CD8-positive, alpha-beta T cell (primary cell): ENCODE measurements at places on chromosomes 2 and 18.

- no peak for DNase-seq
Measured at GRCh38 chr2:233470839-233471238, 95.7 kb downstream of the USP40 start.

DNA sequence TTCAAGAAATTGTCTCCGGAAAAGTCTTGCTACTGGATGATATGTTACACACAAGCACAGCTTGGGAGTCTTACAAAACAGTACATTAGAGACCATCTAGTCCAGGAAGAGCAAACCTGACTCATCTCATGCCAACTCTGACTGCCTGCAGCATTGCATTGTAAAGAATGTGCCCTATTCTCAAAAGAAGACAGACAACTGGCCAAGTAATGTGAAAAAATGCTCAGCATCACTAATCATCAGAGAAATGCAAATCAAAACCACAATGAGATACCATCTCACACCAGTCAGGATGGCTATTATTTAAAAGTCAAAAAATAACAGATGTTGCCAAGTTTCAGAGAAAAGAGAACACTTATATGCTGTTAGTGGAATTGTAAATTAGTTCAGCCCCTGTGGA, 42.7 kb upstream of the GORASP2 start:
- DNase-seq = no peak

- no peak for DNase-seq
Measured at GRCh38 chr2:165587335-165587938, 117.9 kb downstream of the CSRNP3 start.

GRCh38 chr18:59063300-59063906, 76.3 kb upstream of the SEC11C start:
- DNase-seq = no peak

GRCh38 chr2:191319186-191319585, 74.0 kb downstream of the MYO1B start:
- no peak for DNase-seq

DNA sequence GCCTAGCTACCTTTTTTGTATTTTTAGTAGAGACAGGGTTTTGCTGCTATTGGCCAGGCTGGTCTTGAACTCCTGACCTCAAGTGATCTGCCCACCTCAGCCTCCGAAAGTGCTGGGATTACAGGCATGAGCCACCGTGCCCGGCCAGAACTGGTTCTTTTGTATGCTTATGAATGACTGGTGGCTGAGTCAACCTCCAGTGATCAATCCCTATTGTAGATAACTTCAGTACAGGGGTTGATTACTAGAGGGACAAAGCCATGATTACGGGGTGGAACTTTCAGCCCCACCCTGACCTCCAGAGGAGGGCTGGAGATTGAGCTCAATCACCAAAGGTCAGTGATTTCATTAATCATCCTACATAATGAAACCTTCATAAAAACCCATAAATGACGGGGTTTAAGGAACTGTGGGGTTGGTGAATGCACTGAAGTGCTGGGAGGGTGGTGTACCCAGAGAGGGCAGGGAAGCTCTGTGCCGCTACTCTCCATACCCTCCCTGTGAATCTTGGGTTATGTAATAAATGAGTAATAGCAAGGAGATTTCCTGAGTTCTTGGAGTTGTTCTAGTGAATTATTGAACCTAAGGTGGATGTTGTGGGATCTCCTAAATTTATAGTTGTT, 281.8 kb upstream of the CXCR4 start:
- DNase-seq = no peak

DNA sequence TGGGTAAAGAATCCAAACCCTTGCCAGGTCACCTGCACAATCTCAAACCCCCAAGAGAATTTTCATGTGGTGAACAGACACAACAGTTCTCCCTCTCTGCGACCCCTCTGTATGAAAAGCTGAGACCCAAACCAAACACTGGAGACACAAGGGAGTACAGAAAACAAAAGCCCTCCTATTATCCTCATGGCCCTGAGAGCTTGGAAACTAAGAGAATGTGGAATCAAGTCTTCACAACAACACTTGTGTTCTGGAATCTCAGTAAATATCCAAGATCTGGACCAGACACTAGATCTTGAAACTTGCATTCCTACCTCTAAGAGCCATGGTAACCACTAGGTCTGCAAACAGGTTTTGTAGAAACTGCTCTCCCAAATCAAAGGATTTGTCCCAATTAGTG, 50.1 kb upstream of the CCDC150 start:
- no peak for DNase-seq

DNA sequence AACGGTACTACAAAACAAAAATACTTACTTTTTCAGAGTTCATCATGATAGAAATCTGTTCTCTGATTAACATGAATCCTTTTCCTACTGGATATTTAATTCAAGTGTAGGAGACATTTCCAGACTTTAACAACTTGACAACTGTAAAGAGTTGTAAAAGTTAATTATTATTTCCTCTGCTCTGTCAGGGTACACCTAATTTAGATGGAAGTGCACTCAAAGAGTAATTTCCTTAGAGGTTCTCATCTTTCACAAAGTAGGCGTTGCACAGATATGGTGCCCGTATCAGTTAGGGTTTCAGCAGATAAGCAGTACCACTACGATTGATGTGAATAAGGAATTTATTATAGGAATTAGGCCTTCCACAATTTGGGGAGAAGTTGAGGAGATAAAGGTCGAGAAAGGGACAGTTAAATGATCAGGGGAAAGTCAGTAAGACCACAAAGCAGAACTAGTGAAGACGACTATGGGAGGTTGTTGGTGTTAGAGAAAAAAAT, 16.2 kb upstream of the PDE11A start:
- no peak for DNase-seq

DNA sequence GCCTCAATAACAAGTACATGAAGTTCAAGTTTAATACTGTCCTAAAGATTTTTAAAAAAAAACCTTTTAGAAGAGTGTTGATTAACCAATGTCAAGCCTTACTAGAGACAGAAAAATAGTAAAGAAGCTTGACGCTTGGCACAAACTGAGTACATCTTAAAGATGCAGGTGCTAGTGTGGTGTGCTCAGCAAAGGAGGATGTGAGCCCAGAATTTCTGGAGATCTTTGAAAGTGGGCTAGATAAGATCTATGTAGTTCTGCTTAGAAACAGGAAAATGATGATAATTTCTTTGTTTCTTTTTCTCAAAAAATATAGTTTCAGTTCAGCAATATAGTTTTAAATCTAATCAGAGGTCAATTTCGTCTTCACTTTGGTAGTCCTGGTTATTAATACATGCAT, 118.3 kb upstream of the KLHL14 start:
- DNase-seq = no peak

GRCh38 chr2:186031229-186031628, 292.6 kb downstream of the FSIP2 start:
- DNase-seq = no peak

DNA sequence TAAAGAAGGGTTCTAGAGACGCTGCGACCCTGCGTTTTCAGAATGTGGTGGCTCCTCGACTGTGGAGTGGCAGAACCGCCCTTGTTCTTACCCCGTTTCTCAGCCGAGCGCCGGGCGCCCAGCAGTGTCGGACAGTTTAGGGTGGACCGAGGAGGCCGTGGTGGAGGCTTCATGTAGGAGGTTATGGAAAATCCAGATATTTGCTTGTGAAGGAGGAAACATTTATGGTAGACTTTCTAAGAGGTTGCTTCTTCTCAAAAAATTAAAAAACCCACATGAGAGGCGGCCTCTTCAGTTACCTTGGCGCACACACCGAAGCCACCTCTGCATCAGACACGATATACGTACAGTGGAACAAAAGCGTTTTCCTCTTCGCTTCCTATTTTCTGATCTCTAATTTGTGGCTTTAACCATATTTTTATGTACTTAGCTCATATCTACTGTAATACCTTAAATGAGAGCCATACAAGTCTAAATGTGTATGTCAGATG, 120.8 kb downstream of the NFATC1 start:
- DNase-seq = no peak

- DNase-seq = no peak
Measured at GRCh38 chr2:168338292-168338691, 90.9 kb upstream of the STK39 start.
